H1 (cell line): ENCODE measurements at places on chromosomes 6 and 20. TPM values are rescaled to one million over a fixed set of nuclear protein-coding genes. Genes with fewer than 3 reads are reported as not detected.

- no peaks in the 10 kb centered on the region for H3K27me3 ChIP-seq
- no peaks in the 10 kb centered on the region for H3K36me3 ChIP-seq
- no peak overlapping the region for H3K27ac ChIP-seq
- H3K4me3 ChIP-seq: no peak overlapping the region
- DNase-seq: no peak
Observed at GRCh38 chr6:58198301-58198700, 880.9 kb downstream of the PRIM2 start.

DNA sequence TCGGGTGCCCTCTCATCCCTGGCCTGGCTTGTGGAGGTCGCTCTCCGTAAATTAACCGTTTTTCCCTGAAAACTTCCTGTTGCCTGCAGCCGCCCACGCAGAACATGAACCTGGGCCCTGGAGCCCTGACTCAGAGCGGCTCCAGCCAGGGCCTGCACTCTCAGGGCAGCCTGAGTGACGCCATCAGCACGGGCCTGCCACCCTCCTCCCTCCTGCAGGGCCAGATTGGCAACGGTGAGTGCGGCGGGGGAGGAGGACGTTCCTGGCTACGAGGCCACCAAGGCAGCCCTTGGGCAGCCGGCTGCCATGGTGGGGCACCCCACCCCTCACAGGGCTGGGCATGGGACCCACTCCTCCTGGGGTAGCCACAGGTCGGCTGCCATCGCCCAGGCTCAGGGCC is 17.8 kb downstream of the SS18L1 start:
- no peak overlapping the region for H3K27ac ChIP-seq
- H3K4me3 ChIP-seq: no peak overlapping the region
- peaks cover 2% of the 10 kb centered on the region for H3K4me1 ChIP-seq
- DNase-seq: no peak
- H3K36me3 ChIP-seq: peaks cover 20% of the 10 kb centered on the region

DNA sequence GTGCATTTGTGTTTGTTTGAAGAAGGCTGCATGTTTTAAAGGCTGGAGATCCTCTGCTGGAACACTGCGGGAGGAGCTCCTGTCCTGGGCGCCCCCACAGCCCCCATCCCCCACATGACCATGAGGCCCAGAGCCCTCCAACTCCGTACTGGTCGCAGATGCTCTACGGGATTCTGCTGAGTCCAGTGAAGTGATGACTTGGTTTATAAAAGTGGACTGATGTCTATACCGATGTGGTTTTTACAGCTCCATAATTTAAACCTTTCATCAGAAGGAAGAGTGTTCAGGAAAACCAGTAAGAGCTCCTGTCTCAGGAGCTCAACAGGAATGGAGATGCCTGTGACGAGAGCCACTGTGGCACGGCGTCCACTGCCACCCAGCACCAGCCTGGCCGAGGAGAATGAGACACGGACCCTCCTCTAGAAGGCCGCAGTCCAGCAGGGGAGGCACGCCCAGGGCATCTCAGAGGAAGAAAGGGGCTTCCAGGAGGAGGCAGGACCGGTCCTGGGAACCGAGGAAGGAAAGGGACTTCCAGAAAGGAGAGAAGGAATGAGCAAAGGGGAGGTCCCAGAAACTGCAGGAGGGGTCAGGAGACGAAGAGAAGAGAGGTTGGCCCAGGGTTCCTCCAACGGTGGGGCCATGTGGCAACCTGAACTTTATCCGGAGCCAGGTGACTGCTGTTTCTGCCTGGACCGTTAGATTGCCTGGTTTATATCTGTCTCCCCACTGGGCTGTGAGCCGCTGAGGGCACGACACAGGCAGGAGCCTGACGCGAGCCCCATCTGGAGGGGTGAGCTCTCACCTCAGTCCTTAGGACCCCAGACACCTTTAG is 26.9 kb downstream of the BFSP1 start:
- no peaks in the 10 kb centered on the region for H3K36me3 ChIP-seq

DNA sequence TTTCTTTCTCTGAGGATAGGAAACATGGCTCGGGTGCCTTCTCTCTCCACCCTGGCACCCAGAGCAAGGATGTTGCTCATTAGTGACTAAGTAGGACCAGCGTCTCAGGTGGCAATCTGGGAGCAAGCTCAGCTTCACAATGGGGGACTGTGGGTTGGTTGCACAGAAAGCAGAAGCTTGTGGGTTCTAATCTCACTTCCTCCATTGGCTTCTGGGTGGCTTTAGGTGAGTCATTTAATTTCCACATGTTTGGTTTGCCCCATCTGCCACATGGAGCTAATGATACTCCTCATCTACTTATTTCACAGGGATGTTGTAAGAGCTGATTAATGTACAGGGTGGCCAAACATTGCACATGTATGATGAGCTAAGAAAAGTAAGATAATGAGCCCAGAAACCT is 54.8 kb upstream of the AKIRIN2 start:
- H3K27ac ChIP-seq: no peak overlapping the region
- H3K27me3 ChIP-seq: no peaks in the 10 kb centered on the region
- H3K4me3 ChIP-seq: no peak overlapping the region

Gene SRMS
- total RNA-seq: 0.29 and 0.76 TPM in 2 replicates

DNA sequence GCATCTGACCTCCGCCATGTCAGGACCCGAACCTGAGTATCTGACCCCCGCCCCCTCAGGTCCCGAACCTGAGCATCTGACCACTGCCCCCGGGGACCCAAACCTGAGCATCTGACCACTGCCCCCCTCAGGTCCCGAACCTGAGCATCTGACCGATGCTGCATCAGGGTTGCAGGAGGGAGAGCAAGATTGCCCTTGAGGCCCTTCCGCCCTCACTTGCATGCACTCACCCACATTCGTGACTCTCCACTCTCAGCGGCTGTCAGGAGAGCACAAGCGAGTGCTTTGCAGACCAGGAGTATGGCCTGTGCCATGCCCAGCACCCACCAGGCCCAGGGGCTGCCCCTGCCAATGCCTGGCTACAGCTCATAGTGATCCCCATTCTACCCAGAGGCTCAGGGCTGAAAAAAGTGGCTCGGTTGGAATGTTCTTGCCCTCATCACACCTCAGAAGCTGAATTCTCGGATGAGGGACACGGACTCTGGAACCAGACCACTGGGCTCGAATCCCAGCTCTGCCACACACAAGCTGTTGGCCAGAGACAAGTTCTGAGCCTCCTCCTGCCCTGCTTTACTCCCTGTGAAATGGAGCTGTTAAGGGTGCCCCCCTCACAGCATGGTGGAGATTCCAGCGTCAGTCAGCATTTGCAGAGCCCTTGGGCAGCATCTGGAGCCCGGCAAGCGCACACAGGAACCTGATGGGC is 82.1 kb downstream of the DLL1 start:
- no peaks in the 10 kb centered on the region for H3K36me3 ChIP-seq
- no peaks in the 10 kb centered on the region for H3K27me3 ChIP-seq
- peak; percentile 33 for DNase-seq
- H3K4me3 ChIP-seq: no peak overlapping the region
- H3K4me1 ChIP-seq: no peaks in the 10 kb centered on the region
- no peak overlapping the region for H3K27ac ChIP-seq

Gene RAET1L
- total RNA-seq: not detected in 2 replicates

GRCh38 chr6:22596011-22596410 is 26.6 kb downstream of the HDGFL1 start:
- no peak for DNase-seq
- no peak overlapping the region for H3K4me3 ChIP-seq
- no peaks in the 10 kb centered on the region for H3K27me3 ChIP-seq

Gene COL11A2
- total RNA-seq: 2.8 and 3.5 TPM in 2 replicates

GRCh38 chr20:46621492-46621891 is 29.8 kb downstream of the SLC13A3 start:
- H3K27ac ChIP-seq: no peak overlapping the region
- no peak overlapping the region for H3K4me3 ChIP-seq
- DNase-seq: no peak
- no peaks in the 10 kb centered on the region for H3K36me3 ChIP-seq

DNA sequence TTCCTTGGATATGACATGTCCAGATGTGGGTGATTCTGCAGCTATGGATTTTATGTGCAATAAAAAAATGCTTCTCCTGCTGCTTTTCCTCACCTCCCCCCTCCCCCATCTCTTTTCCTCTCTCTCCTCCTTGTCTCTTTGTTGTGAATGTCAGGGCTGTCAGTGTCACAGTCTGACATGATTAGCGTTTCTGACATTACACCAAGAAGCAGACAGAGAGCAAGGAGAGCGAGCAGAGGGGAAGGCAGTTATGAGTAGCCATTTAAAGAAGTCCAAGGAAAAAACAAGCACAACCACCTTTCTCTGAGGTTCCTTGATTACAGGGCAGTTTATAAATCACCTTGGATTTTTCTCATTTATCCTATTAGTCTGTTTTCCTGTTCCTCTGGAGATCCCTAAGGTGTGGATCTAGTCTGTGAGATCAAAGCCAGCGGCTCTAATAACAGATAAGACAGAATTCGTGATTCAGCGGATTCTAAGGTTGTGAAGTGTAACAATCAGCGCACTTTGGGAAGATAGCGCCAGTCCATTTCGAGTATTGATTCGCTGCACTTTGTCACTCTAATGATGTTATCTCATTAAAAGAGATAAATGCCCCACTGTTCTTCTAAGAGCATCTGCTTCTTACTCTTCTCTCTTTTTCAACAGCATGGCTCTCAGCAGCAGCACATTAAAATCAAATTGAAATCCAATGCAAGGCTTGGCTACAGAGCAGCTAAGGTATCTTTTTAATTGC is 101.4 kb downstream of the BACH2 start:
- H3K4me1 ChIP-seq: no peaks in the 10 kb centered on the region
- H3K27ac ChIP-seq: no peak overlapping the region
- no peak for DNase-seq
- H3K27me3 ChIP-seq: no peaks in the 10 kb centered on the region
- H3K4me3 ChIP-seq: no peak overlapping the region

Gene KCNK16
- total RNA-seq: not detected in 2 replicates

GRCh38 chr6:52725535-52726192 is 37.6 kb downstream of the GSTA2 start:
- no peak for DNase-seq
- no peaks in the 10 kb centered on the region for H3K36me3 ChIP-seq
- H3K4me1 ChIP-seq: no peaks in the 10 kb centered on the region
- H3K27me3 ChIP-seq: no peaks in the 10 kb centered on the region
- no peak overlapping the region for H3K4me3 ChIP-seq
- H3K27ac ChIP-seq: no peak overlapping the region

Gene OSTM1
- 26.1 and 30.3 TPM in 2 replicates for total RNA-seq

Gene CD40
- 12.1 and 14.5 TPM in 2 replicates for total RNA-seq

GRCh38 chr6:1739220-1739619 is 129.5 kb downstream of the FOXC1 start:
- no peak for DNase-seq
- H3K27me3 ChIP-seq: no peaks in the 10 kb centered on the region
- no peak overlapping the region for H3K4me3 ChIP-seq
- no peaks in the 10 kb centered on the region for H3K4me1 ChIP-seq
- no peaks in the 10 kb centered on the region for H3K36me3 ChIP-seq
- no peak overlapping the region for H3K27ac ChIP-seq

DNA sequence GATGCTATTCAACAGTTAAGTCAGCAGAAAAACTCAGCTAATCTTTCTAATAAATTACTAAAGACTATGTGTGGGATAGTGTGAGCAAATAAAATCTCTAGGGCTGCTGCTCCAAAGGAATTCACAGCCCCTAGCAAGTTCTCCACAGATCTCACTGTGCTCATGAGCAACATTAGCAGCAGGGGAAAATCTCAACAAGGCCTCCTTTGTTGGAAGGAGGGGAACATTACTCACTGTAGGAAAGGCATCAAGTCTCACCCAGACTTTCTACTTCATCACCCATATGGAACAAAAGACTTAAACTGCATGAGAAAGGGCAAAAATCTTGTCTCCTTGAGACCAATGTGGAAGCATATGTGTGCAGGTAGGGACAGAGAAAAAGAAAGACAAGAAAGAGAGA is 726.4 kb upstream of the SLC35B3 start:
- no peak overlapping the region for H3K4me3 ChIP-seq
- H3K27ac ChIP-seq: no peak overlapping the region
- DNase-seq: no peak
- H3K4me1 ChIP-seq: no peaks in the 10 kb centered on the region
- H3K36me3 ChIP-seq: no peaks in the 10 kb centered on the region

Gene C6orf141
- total RNA-seq: 16.1 and 17.6 TPM in 2 replicates

DNA sequence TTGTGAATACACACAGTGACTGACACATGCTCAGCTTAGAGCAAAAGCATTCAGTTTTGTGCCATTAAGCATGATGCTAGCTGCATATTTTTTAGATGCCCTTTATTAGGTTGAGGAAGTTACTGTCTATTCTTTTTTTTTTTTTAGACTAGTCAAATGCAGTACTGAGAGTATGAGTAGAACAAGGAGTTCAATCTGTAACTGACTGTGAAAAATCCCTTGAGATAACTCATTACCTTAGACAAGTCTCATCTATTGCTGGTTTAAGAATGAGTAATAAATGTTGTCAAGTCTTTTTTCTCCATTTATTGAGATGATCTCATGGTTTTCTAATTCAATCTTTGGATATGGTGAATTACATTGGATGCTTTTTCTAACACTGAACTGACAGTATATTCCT is 23.2 kb downstream of the AHI1 start:
- H3K27ac ChIP-seq: no peak overlapping the region
- H3K27me3 ChIP-seq: no peaks in the 10 kb centered on the region
- no peak for DNase-seq
- H3K36me3 ChIP-seq: peaks cover under 1% of the 10 kb centered on the region; the same call in 1 of the 2 replicates
- no peak overlapping the region for H3K4me3 ChIP-seq

- H3K27ac ChIP-seq: no peak overlapping the region
- no peaks in the 10 kb centered on the region for H3K4me1 ChIP-seq
- H3K27me3 ChIP-seq: no peaks in the 10 kb centered on the region
- no peaks in the 10 kb centered on the region for H3K36me3 ChIP-seq
- DNase-seq: no peak
- no peak overlapping the region for H3K4me3 ChIP-seq
Observed at GRCh38 chr20:5919626-5920544, 30.4 kb downstream of the TRMT6 start.

DNA sequence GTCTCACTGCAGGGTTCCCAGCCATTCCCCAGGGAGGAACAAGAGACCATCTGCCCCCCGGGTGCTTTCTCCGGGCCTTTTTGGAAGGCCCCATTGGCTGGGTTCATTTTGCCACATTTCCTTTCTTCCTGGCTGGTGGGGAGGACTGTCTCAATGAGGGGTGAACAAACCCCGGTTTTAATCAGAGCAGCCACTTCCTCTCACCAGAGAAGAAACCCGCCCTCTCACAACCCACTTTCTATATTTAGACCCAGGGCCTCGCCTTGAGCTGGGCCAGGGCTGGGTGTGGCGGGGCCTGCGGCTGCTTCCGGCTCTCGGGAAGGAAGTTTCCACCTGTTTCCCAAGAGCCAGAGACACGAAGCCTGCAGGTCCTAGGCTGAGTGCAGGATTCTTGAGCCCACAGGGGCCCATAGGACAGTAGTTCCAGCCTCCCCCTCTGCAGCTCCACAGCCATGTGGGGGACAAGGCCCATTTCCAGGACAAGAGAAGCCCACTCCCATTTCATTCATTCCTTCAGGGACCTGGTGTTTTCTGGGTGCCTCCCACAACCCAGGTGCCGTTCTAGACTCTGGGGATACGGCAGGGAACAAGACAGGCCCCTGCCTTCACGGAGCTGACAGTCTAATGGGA is 41.8 kb downstream of the RBM38 start:
- DNase-seq: no peak
- peaks cover 12% of the 10 kb centered on the region for H3K4me1 ChIP-seq
- no peaks in the 10 kb centered on the region for H3K36me3 ChIP-seq
- no peaks in the 10 kb centered on the region for H3K27me3 ChIP-seq
- H3K27ac ChIP-seq: no peak overlapping the region

- H3K36me3 ChIP-seq: no peaks in the 10 kb centered on the region
- H3K4me1 ChIP-seq: no peaks in the 10 kb centered on the region
- no peak for DNase-seq
- H3K27me3 ChIP-seq: no peaks in the 10 kb centered on the region
Observed at GRCh38 chr6:1324936-1325335, 13.0 kb downstream of the FOXQ1 start.
